ENCODE measurements at places on chromosomes 12 and 14. TPM values are rescaled to one million over a fixed set of nuclear protein-coding genes. Genes with fewer than 3 reads are reported as not detected.

- H3K36me3 ChIP-seq: no peaks in the 10 kb centered on the region
- no peak overlapping the region for H3K27ac ChIP-seq
- H3K4me1 ChIP-seq: no peaks in the 10 kb centered on the region
- no peak overlapping the region for H3K4me3 ChIP-seq
These were observed 38.2 kb upstream of the ZNF641 start for GRCh38 chr12:48388938-48389337.

GRCh38 chr12:12715459-12716150, 1.6 kb upstream of the CDKN1B start:
- peaks cover 47% of the 10 kb centered on the region for H3K4me1 ChIP-seq
- no peaks in the 10 kb centered on the region for H3K27me3 ChIP-seq
- H3K4me3 ChIP-seq: peak overlapping the region; percentile 90
- peaks cover 40% of the 10 kb centered on the region for H3K36me3 ChIP-seq
- DNase-seq: no peak

TBX3 gene
- total RNA-seq: not detected

DNA sequence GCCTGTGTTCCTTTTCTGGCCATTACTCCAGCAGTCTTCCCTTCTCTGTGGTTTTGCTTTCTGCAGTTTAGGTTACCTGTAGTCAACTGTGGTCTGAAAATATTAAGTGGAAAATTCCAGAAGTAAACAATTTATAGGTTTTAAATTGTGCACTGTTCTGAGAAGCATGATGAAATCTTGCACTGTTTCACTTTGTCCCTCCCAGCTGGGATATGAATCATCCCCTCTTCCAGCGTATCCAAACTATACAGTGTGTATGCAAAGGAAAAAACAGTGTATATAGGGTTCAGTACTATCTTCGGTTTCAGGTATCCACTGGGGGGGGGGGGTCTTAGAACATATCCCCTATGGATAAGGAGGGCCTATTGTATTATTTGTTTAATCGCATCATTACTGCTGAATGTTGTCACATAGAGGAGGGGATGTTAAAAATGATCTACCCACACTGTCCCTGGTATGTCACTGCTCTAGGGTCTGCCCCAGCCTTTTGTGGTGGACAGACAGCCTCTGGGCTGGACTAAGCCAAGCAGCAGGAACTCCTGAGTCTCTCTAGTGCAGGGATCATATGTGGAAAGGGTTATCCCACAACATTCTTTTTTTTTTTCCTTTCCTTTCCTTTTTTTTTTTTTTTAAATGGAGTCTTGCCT, 109.1 kb upstream of the MAX start:
- DNase-seq: no peak
- peak overlapping the region; percentile 67 for H3K4me3 ChIP-seq
- H3K4me1 ChIP-seq: peaks cover 55% of the 10 kb centered on the region

GRCh38 chr14:33925946-33926345, 24.9 kb downstream of the EGLN3 start:
- H3K27me3 ChIP-seq: no peaks in the 10 kb centered on the region
- no peak overlapping the region for H3K27ac ChIP-seq
- peaks cover 8% of the 10 kb centered on the region for H3K4me1 ChIP-seq
- no peak for DNase-seq
- peaks cover 80% of the 10 kb centered on the region for H3K36me3 ChIP-seq

DNA sequence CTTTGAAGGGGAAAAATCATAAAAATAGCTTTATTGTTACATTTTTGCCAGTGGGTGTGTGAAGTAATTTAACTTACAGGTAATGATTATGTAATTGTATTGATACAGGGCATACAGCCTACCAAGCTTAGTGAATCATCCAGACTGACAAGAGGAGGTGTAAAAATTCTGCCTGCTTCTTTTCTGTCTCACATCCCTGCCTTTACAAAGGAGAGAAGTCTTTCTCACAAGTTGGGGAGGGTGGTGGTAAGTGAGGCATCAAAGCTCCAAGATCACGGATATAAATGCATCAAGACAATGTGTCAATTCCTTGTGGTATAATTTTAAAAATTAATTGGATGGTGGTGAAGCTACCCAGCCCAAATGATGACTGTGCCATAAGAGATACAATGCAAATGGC, 39.0 kb upstream of the G2E3 start:
- no peak for DNase-seq
- no peaks in the 10 kb centered on the region for H3K36me3 ChIP-seq
- no peak overlapping the region for H3K27ac ChIP-seq

DNA sequence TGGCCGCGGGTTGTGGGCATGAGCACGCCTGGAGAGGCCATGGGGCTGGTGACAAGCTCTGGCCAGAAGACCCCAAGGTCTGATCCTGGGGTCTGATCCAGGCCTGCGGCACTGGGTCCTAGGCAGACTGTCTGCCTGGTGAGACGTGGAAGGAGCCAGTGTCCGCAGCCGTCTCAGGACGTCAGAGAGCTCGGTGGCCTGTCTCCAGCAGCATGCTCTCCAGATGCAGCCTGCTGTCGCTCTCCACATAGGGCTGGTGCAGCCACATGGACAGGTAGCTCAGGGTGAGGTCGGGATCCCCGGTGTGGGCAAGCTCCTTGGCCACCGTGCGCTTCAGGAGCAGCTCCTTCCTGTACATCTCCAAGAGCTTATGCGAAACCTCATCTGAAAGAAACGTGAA, 14.3 kb downstream of the CINP start:
- no peaks in the 10 kb centered on the region for H3K4me1 ChIP-seq
- H3K4me3 ChIP-seq: no peak overlapping the region
- no peaks in the 10 kb centered on the region for H3K27me3 ChIP-seq
- no peak for DNase-seq

GRCh38 chr12:62466018-62466593, 520 bp upstream of the MON2 start:
- peak overlapping the region; percentile 85 for H3K27ac ChIP-seq
- peaks cover 12% of the 10 kb centered on the region for H3K36me3 ChIP-seq
- H3K4me3 ChIP-seq: peak overlapping the region; percentile 94
- H3K27me3 ChIP-seq: peaks cover 3% of the 10 kb centered on the region
- H3K4me1 ChIP-seq: peaks cover 20% of the 10 kb centered on the region

- H3K27me3 ChIP-seq: no peaks in the 10 kb centered on the region
- no peak overlapping the region for H3K27ac ChIP-seq
- H3K4me1 ChIP-seq: no peaks in the 10 kb centered on the region
- DNase-seq: no peak
- no peaks in the 10 kb centered on the region for H3K36me3 ChIP-seq
These were observed 895.8 kb downstream of the RPS29 start for GRCh38 chr14:48690349-48690748.

DNA sequence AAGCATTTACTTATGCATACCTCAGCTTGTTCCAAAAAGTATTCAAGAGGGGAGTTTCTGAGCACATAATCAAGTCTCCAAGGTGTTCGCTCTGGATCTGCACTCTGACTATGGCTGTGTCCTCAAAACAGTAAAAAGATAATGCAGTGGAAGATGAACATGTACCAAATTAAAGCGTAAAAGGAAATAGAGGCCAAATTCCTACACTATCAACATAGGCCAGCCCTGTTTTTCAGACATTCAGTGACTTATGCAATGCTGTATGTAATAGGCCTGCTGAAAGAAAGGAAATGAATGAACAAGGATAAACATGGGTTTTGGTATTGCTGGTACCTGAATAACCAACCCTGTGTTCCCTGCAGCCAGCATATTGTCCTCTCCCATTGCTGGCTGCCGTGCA, 115.7 kb downstream of the SAMD4A start:
- H3K27me3 ChIP-seq: peaks cover 45% of the 10 kb centered on the region
- H3K27ac ChIP-seq: no peak overlapping the region
- H3K4me1 ChIP-seq: peaks cover 14% of the 10 kb centered on the region
- no peak overlapping the region for H3K4me3 ChIP-seq
- DNase-seq: no peak

GRCh38 chr14:103560691-103561090, 1.8 kb downstream of the BAG5 start:
- peaks cover 38% of the 10 kb centered on the region for H3K4me1 ChIP-seq
- peak overlapping the region; percentile 95 for H3K4me3 ChIP-seq
- no peaks in the 10 kb centered on the region for H3K27me3 ChIP-seq
- H3K36me3 ChIP-seq: peaks cover 41% of the 10 kb centered on the region
- no peak overlapping the region for H3K27ac ChIP-seq
- DNase-seq: no peak

SCN8A gene
- 0.39 TPM for total RNA-seq

KITLG gene
- 0.39 TPM for total RNA-seq

DNA sequence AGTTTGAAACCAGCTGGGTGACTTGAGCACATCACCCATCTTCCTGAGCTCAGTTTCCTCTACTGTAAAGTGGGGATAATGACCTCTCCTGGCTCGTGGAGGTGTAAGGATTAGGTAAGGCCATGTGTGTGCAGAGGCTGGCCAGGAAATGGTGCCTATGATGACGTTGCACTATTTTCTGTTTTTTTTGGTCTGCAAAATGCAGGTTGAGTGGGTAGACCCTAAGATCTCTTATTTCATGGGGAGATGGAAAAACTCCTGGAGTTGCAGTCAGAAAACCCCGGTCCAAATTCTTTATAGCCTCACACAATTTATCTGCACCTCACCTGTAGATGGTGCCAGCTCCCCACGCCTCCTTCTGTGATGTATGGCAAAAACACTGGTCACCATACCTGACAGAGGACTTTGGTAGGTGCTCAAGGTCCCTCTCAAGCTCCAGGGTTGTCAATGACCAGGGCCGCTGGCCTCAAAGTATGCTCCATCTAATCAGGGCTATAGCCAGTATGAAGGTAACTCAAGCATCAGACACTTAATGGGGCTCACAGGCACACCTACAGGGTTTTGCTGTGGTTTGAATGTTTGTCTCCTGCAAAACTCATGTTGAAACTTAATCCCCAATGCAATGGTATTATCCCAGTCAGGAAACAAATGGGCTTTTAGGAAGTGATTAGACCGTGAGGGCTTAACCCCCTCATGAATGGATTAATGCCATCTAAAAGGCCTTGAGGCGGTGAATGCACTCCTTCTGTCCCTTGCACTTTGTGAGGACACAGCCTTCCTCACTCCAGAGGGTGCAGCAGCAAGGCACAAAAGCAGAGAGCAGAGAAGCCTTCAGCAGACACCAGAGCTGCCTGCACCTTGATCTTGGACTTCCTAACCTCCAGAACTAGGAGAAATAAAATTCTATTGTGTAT, 17.6 kb downstream of the C14orf132 start:
- DNase-seq: no peak
- H3K27ac ChIP-seq: no peak overlapping the region
- no peaks in the 10 kb centered on the region for H3K4me1 ChIP-seq
- H3K4me3 ChIP-seq: no peak overlapping the region

DBX2 gene
- total RNA-seq: not detected

PRR4 gene
- total RNA-seq: 1.6 TPM

DNA sequence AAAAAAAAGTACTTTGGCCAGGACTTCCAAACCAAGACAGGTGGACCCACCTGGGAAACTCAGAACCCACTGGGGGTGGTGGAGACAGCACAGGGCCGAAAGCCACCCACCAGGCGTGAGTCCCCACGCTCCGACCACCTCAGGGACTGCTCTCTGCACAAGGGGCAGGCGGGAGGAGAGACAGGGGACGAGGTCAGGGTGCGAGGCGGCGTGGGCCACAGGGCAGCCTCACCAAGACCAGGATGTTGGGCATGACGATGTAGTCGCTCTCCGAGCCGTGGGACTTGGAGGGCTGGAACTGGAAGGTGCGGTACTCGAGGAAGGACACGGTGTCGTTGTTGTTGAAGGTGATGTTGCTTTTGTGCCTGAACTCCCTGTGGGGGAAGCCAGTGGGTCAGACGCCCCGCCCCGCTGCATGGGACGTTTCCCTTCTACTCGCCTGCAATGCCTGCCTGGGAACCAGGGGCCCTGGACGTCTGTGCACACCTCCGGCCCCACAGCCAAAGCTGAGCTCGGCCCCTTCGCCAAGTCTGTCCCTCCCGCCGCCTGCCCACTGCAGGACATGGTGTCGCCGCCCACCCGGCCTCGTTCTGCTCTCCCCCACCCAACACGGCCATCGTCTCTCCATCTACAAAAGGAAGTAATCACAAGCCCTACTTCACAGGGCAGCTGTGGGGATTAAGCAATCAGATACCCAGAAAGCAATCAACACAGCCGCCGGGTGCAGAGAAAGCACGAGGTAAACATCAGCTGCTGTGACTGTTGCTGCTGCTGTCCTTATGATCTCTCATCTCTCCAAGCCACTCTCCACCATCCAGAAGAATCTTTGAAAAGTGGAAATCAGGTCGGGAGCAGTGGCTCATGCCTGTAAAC, 48.7 kb downstream of the SCARB1 start:
- no peaks in the 10 kb centered on the region for H3K27me3 ChIP-seq
- H3K36me3 ChIP-seq: peaks cover 21% of the 10 kb centered on the region
- DNase-seq: no peak
- no peak overlapping the region for H3K4me3 ChIP-seq

- peaks cover 8% of the 10 kb centered on the region for H3K27me3 ChIP-seq
- DNase-seq: no peak
- H3K4me3 ChIP-seq: no peak overlapping the region
- no peaks in the 10 kb centered on the region for H3K4me1 ChIP-seq
- H3K27ac ChIP-seq: no peak overlapping the region
These were observed 64.2 kb upstream of the RIC8B start for GRCh38 chr12:106710143-106710893.

- H3K4me1 ChIP-seq: peaks cover 29% of the 10 kb centered on the region
- peak; percentile 58 for DNase-seq
- H3K36me3 ChIP-seq: no peaks in the 10 kb centered on the region
- no peak overlapping the region for H3K27ac ChIP-seq
These were observed 12.3 kb upstream of the KRT74 start for GRCh38 chr12:52585946-52586345.

TSPAN19 gene
- total RNA-seq: not detected

DNA sequence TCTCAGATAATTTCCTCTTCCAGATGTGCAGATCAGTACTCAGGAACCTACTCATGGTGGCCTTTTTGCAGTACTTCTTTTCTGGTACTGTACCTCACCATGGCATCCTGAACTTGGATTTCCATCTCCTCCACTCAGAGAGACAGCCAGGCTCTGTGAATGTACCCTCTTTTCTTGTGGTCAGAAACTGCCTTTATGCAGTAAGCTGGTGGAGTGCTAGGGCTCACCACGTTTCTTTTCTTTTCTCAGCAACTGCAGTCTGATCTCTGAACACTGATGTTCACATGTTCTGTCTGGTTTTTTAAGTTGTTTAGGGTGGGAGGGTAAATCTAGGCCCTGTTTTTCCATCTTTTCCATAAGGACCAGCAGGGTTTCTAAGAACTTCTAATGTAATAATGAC, 99.8 kb upstream of the NRXN3 start:
- DNase-seq: no peak
- H3K4me3 ChIP-seq: no peak overlapping the region
- H3K27me3 ChIP-seq: peaks cover 3% of the 10 kb centered on the region
- no peaks in the 10 kb centered on the region for H3K36me3 ChIP-seq
- no peaks in the 10 kb centered on the region for H3K4me1 ChIP-seq

- no peaks in the 10 kb centered on the region for H3K27me3 ChIP-seq
- no peak overlapping the region for H3K27ac ChIP-seq
- no peak overlapping the region for H3K4me3 ChIP-seq
- DNase-seq: no peak
- no peaks in the 10 kb centered on the region for H3K4me1 ChIP-seq
These were observed 907.5 kb upstream of the MDGA2 start for GRCh38 chr14:48582938-48583337.

ADGRD1 gene
- total RNA-seq: 7.7 TPM

KERA gene
- total RNA-seq: not detected

PXMP2 gene
- total RNA-seq: 19.1 TPM

AQP5 gene
- not detected for total RNA-seq

LRIG3 gene
- total RNA-seq: 0.21 TPM

ZNF140 gene
- 14.4 TPM for total RNA-seq
